ENCODE measurements at places on chromosomes 16 and 17. TPM values are rescaled to one million over a fixed set of nuclear protein-coding genes. Genes with fewer than 3 reads are reported as not detected.

The ELMO3 gene
- total RNA-seq: 2.0 TPM

The IGF2BP1 gene
- not detected for total RNA-seq

- peak; percentile 93 for DNase-seq
Observed at GRCh38 chr17:14300575-14301278, at the start of gene HS3ST3B1. HS3ST3B1 (plus strand) TSS chr17:14301081; CDS start chr17:14301519, 438 bp downstream.

The KRT13 gene
- total RNA-seq: 0.62 TPM

The PRKCB gene
- 12.7 TPM for total RNA-seq

The ATP1B2 gene
- 14.3 TPM for total RNA-seq

The KRT23 gene
- total RNA-seq: 0.53 TPM

DNA sequence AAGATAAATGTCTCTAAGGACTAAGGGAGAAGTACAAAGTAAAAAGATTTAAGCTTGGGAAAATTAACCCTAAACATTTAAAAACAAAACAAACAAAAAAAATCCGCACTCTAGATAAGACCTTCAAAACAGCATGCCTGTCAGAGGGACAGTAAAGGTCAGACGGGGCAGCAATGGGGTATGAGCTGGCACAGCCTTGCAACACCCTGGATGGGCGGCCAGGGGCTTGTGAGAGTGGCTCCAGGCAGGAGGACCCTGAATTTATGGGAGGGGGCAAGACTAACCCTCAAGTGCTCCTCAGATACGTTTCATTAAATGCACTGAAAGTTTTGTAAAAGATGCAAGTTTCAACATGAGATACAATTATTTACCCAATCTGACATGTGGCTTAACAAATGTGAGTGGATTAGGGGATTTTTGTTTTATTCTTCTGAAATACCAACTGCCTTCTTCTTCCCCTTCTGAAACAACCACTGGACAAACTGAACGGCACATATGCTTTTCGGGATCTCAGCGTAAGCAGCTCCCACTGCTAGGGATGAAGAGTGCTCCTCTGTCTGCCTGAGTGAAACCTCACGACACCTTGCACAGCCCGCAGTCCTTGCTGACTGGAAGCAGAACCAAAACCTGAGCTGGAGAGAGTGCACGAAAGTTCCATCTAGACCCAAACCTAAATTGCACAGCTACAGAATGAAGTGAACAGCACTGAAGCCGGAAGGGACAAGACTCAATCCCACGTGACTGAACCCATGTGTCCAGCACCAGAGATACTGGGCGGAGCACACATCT lies 128.4 kb downstream of the ANKRD11 start:
- no peak for DNase-seq

DNA sequence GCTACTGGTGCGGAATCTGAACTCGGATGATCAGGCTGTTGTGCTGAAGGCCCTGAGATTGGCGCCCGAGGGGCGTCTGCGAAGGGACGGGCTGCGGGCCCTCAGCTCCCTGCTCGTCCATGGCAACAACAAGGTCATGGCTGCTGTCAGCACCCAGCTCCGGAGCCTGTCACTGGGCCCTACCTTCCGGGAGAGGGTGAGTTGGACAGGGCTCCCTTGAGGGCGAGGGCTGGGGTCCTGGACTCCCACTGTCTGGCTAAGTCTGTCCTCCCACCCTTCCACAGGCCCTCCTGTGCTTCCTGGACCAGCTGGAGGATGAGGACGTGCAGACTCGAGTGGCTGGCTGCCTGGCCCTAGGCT lies 16.7 kb upstream of the CTCF start:
- DNase-seq: no peak

- peak; percentile 94 for DNase-seq
Observed at GRCh38 chr16:67884684-67885083, at the start of gene NRN1L. NRN1L (plus strand) TSS chr16:67884885; CDS start chr16:67884904, 19 bp downstream.

GRCh38 chr16:82091241-82091640 lies 56.2 kb downstream of the HSD17B2 start:
- no peak for DNase-seq

The BAIAP3 gene
- 3.9 TPM for total RNA-seq

The FOXN1 gene
- not detected for total RNA-seq

The CCDC78 gene
- total RNA-seq: 2.1 TPM

The PLA2G10 gene
- not detected for total RNA-seq

The KRT40 gene
- total RNA-seq: not detected

- peak; percentile 64 for DNase-seq
Observed at GRCh38 chr16:74297145-74297665, 591 bp downstream of the PSMD7 start.

DNA sequence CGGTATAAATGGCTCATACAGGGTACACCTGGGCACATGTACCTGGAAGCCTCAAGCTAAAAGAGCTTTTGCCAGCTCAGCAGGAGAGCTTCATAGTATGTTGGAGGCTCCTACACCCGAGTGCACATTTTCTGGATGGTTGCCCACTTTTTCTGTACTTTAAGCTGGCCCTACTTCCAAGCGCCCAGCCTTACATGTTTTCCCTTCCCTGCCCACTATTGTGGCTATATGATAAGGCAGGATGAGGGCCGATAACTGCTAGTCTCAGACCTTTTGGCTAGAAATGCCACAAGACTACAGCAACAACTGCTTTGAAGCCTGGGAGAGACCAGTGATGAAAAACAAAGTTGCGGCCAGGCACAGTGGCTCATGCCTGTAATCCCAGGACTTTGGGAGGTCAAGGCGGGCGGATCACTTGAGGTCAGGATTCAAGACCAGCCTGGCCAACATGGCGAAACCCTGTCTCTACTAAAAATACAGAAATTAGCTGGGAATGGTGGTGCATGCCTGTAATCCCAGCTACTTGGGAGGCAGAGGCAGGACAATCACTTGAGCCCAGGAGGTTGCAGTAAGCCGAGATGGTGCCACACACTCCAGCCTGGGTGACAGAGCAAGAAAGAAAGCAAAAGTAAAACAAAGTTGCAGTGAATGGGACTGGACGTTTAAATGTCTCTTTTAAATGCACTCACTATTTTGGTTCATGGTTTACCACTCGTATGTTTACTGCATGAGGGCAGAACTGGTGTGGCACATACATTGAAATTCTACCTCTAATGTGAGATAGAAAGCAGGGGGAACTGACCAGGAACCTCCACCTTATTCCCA lies 14.2 kb upstream of the MARCHF10 start:
- no peak for DNase-seq

DNA sequence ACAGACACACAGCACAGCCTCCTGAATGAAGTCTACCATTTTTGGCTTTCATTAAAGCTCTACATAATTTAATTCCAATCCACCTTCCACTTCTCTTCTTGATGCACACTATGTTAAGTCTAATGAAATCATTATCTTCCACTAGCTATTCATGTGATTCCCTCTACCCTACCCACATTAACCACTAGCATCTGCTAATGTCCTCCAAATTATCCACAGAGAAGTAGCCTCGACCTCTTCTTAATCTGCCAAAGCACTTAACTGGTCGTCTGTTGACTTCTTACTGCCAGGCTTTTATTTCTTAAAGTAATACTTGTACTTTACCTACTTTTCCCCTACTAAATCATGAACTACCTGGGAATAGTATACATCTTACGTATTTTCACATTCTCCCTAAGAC lies 91.8 kb downstream of the NCOR1 start:
- DNase-seq: no peak

The SLX4 gene
- 6.5 TPM for total RNA-seq

GRCh38 chr17:19897090-19897837 lies 29.5 kb upstream of the ULK2 start:
- peak; percentile 72 for DNase-seq

DNA sequence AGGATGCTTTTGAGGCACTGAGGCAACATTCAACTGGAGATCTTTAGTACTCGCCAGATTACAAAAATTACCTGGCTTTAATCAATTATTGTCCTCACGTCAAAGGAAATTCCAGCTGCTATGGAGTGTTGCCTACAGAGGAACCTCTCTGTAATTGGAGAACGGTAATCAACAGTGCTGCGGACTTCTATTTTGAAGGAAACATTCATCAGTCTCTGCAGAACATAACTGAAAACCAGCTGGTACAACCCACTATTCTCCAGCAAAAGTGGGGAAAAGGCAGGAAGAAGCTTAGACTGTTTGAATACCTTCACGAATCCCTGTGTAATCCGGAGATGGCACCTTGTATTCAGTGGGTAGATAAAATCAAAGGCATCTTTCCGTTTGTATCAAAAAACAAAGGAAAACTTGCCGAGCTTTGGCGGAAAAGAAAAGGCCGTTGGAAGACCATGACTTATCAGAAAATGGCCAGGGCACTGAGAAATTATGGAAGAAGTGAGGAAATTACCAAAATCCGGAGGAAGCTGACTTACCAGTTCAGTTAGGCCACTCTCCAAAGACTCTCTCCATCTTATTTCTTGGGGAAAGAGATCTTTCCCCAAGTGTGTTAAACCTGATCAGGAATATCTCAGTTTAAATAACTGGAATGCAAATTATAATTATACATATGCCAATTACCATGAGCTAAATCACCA lies 3.0 kb downstream of the SLC35G3 start:
- DNase-seq: no peak

GRCh38 chr17:70368011-70368410 lies 198.7 kb downstream of the KCNJ2 start:
- DNase-seq: no peak

GRCh38 chr17:33233811-33234177 lies 59.3 kb downstream of the ASIC2 start:
- DNase-seq: no peak

The KRT25 gene
- total RNA-seq: not detected

The CA5A gene
- not detected for total RNA-seq

The PMP22 gene
- total RNA-seq: 2,465 TPM

The GGT6 gene
- total RNA-seq: not detected

DNA sequence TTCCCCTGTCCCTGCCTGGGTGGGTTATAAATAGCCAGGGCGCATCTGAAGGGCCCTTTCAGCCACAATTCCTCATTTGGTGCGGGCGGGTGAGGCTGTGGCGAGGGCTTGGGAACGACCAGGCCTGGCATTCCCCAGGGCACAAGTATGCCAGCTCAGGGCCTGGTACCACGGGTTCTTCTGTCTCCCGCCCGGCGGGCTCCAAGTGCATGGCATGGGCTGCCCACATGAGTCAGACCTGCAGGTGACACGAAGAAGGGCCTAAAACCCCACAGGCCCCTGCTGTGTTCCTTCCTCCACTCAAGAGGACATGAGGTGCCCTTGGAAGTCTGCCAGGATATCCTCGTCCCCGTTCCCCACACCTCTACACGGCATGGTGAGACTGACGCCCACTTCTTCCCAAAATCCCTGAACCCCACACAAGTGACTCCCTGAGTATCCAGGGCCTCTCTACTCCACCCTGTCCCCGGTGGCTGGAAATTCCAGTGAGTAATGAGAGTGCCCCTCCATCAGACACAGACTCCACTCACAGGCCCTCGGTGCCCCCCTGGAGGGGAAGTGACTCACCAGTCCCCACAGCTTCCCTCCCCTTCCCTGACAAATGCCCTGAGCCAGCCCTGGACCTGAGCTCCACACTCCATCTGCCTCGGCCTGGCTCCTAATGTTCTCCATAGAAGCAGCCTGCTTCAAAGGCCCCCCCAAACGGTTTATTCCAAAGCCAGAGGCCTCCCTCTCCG lies 68.8 kb downstream of the ABR start:
- no peak for DNase-seq

GRCh38 chr16:30445149-30445407 lies 596 bp downstream of the SEPHS2 start:
- DNase-seq: no peak

DNA sequence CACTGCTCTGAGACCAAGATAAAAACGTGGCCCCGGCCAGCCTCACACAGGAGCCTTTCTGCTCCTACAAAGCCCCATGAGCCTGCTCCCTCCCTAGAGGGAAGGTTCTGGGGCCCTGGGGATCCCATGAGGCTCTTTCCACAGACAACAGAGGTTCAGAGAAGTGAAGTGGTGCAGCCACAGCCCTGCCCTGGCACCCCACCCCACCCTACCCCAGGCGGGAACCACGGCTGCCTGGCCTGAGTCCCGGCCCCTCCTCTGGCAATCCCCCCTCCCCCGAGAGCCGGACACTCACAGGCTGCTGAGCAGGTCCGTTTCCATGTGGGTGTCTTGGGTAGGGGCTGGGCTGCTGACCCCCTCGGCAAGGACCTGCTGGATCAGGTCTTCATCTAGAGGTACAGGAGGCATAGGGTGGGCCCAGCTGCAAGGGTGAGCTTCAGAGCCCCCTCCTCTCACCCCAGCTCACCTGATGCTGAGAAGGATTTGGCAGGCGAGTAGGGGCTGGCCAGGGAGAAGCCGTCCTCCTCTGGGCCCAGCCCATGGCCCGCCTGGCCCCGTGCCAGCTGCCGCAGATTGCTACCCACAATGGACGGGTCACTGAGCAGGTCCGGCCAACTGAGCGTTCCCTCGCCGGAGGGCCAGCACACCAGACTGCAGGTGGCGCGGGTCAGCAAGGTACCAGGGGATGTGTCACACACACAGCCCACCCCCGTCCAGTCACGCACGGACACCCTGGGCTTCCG lies 38.7 kb downstream of the PKD1 start:
- DNase-seq: no peak

DNA sequence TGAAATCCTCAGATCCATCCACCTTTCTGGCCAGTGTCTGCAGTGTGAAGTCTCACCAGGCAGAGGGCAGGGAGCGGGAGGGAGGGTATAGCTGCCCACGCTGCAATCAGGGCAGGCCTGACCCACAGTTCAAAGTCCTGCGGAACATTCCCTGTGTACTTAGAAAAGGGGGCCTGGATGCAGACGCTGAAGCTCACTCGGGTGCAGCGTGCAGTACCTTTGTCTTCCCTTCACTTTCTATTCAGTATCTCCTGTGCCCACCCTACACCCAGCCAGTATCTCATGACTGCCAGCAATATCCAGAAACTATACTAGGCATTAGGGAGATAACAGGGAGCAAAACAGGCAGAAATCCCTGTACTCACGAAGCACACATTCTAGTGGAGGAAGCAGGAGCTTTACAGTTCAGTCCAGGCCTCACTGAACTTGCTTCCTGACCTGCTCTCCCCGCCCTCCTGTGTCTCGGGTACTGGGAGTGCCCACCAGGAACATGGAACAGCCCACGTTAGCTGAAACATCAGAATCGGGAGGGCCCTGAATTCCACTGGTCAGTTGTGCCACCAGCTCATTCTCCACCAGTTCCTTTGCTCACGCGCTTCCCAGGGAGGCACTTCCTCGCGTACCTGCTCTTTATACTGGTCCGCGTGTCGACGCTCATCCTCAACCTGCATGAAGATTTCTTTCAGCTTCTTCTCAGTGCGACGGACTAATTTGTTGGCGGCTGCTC lies 42.2 kb downstream of the NDEL1 start:
- DNase-seq: no peak

- DNase-seq: no peak
Observed at GRCh38 chr17:45997624-45998023, 1.4 kb upstream of the STH start.

Measured in sciatic nerve (tissue), 2 donors.